ENCODE measurements at places on chromosomes 16 and 17. TPM values are rescaled to one million over a fixed set of nuclear protein-coding genes. Genes with fewer than 3 reads are reported as not detected.

Gene AKAP1
- 41.8 TPM for total RNA-seq

GRCh38 chr16:1119766-1120576, 23.9 kb upstream of the C1QTNF8 start:
- DNase-seq = peak; percentile 46

DNA sequence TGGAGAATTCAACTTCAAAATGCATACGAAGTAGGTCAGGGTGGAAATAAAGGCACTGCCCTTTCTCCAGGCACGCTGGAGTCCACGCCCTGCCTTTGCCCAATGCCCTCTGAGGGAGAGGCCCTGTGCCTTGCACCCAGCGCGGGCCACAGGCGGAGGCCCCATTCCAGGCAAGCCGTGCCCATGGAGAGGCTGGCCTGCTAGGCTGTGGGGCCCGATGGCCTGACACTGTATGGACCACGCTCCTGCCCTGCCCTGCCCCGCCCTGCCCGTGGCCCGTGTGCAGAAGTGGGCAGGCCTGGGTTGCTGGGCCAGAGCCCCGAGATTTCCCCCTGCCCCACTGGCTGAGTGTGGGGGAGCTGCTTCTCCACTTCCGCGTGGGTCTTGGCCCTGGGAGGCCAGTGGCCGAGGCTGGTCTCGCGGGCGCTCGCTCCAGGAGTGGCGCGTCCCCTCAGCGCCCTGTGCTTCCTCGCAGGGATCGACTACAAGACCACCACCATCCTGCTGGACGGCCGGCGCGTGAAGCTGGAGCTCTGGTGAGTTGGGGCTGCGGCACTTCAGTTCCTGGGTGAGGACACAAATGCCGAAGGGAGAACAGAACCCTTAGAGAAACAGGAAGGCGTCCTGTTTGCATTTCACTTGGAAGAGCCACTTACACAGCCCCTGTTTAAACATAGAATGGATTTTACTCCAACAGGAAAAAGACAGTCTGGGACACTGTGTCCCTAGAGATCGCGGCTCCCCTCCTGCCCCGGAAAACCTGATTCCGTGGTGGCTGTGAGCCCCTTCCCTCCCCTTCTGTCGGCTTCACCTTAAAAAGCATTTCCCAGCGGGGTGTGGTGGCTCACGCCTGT, 13.8 kb upstream of the WFIKKN1 start:
- DNase-seq = no peak

- no peak for DNase-seq
These were observed 30.0 kb downstream of the USP10 start for GRCh38 chr16:84729716-84730320.

Gene PHOSPHO1
- not detected for total RNA-seq

DNA sequence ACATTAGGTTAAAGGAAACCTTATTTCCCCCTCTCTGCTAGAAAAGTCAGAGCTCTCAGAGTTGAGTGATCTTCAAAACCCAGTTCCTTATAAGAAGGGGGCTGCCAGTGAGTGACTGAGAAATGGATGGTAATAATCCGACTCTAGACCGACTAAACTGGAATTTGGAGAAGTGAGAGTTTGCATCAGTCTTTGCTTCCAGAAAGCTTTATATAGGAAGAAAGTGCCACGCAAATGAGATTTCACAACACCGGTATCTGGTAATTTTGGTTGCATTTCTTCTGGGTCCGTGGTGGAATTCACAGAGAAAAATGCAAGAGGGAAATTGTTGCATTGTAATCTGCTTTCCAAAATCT, 271.4 kb downstream of the MAF start:
- DNase-seq = peak; percentile 13

DNA sequence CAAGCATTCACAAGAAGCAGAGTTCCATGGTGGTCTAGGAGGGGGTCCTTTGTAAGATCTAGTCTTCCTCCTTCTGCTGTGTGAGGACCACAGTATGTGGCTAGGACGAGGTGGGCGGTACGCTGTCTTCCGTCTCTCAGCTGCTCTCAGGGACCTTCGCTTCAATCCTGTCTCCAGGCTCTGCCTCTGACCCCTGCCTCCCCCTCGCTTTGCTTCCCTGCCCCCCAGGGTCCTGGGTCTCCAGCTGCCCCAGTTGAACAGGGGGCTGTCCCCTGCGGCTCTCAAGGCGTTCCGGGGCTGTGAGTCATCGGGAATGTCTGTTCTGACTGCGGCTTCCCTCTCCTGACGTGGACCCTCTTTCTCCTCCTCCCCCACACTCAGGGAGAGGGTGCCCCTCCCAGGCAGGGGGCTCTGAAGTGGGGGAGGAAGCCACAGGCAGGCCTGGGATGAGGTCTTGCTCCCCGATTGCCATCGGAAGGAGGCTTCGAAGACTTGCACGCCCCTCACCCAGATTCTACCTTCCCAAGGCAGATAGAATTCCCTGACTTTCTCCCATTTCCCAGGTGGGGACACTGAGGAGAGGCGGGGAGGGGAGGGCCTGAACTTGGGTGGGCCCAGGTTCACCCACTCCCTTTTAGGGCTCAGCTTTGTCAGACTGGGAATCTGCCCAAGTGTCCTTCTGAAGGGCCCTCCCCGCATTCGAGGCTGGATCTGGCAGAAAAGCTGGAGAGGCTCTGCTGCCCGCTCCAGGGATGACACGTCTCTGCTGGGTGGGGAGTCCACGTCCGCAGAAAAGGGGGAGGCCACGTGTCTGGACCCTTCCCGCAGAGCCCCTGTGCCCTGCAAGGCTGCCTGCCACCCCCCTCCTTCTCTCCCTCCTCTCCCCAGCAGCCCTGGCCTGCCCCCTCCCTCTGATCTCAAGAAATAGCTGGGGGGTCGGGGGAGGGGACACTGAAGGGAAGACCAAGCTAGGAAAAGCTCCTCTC, 9.1 kb upstream of the COL1A1 start:
- DNase-seq = no peak
